ENCODE measurements at places on chromosomes 4 and X.

- DNase-seq, result no peak
Measured at GRCh38 chr4:66628146-66628545, 917.2 kb downstream of the CENPC start.

DNA sequence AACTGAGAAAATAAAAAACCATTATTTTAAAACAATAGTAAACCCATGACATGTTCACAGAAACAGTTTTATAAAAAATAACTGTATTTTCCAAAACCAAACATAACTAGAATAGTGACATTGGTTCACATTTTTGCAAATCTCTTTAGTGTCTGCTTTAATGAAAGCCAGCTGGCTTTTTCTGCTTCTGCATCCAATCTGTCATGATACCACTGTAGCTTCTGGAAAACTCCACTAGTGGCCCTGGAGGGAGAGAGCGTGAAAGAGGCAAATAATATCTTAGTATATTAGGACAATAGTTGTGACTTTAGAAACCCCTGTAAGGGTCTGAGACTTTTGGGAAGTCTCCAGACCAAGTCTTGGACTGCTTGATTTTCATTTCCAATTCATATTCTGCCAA is 31.1 kb downstream of the FGFBP1 start:
- DNase-seq, result no peak

DNA sequence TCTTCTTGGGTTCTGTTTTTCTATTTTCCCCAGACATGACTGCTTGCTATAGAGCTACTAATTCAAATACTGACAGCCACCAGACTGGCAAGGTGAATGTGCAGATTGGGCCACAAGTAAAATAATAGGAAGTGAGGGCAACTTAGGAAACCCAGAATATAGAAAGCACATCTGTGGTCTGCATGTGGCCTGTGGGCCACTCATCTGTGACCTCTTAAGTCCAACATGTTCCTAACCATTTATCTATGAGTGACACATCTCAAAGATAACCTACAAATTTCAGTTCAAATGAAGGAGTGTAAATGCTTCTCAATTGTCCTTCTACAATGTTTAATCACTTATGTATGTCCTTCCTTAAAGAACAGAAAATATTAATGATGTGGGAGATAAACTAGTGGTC is 128.9 kb downstream of the REELD1 start:
- no peak for DNase-seq

- no peak for DNase-seq
Measured at GRCh38 chr4:182716192-182716591, 201.0 kb downstream of the DCTD start.

DNA sequence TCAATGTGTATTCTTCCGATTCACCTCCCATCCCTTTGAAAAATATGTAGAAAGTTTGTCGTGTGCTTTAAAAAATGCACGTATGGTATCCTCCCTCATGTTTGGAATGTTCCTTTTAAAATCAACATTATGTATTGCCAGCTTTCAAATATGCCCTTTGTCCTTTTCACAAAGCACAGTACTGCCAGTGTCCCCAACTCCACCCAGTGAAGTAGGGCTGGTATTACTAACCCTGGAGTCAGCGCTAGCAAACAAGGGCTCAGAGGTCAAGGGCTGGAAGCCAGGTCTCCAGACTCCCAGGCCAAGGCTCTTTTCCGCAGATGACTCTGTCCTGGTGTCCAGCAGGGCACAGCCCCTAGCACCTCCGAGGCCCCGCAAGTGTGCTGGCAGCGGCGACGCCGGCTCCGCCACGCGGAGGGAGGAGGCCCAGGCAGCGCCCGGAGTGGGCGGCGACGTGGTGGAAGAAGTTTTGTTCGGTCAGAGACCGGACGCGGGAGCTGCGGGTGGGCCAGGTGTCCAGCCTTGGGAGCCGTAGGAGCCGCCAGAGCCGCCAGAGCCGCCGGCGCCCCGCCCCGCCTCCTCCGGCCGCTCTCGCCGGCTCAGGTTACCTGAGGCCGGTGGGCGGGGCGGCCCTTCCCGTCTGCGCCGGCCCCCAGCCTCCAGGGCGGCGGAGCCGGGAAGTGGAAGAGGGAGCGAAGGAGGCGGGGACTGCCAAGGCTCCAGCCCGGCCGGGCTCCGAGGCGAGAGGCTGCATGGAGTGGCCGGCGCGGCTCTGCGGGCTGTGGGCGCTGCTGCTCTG is at the start of gene IL13RA1:
Gene IL13RA1, plus strand, starts transcription at position 720 of the 799 bp plus-strand sequence. Its CDS starts 33 bp downstream, at position 753.
- peak; percentile 25 for DNase-seq

- no peak for DNase-seq
Measured at GRCh38 chr4:3411676-3412075, 30.1 kb upstream of the HGFAC start.

DNA sequence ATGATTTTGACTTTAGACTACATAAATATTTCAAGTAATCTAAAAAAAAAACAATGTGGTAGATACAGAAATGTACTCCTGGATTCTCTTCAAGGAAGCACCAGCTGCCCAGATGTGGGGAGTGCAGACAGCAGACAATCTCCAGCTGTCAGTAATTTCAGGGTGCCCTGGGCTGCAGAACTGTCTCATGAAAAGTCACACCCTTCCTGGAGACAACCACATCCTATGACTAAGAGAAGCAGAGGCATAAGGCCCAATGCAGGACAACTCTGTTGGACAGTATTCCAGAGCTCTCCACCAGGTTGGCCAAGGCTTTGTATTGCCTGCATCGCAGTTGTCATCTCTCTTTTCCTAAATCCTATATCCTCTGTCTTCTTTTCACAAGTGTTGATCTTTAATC is 34.4 kb upstream of the BLTP1 start:
- DNase-seq, result no peak

GRCh38 chr4:24980740-24981139 is 50.0 kb downstream of the LGI2 start:
- no peak for DNase-seq

- DNase-seq, result peak; percentile 56
Measured at GRCh38 chrX:20530406-20530921, 263.8 kb upstream of the RPS6KA3 start.

DNA sequence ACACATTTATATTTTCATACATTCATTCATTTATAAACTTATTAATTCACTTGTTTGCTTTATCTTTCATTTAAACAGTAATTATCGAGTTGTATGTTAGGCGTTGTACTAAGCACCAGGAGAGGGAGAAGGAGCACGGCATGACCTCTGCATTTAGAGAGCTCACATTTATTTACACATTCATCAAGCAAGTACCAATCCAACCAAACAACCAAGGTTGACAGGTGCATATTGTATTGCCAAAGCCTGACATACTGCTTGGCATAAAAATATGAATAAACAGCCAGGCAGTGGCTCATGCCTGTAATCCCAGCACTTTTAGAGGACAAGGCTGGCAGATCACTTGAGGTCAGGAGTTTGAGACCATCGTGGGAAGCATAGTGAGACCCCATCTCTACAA is 37.0 kb upstream of the CLNK start:
- no peak for DNase-seq

- DNase-seq, result no peak
Measured at GRCh38 chr4:97978791-97979488, 164.3 kb downstream of the STPG2 start.

DNA sequence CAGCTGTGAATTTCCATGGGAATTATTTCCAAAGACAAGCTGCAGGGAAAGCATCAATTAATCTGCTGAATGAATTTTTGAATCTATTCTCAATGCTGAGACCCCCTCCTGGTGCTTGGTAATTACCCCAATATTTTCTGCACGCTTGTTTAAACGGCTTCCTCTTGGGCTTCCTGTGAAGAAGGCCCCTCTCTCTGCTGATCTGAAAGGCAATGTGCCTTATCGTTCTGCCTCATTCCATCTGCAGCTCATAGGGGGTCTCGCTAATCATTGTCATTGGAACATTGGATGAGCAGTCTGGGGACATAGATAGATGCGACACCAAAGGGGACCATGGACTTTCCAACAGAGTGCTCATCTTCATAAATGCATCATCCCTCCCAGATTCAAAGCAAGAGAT is 851.6 kb downstream of the PDHA2 start:
- no peak for DNase-seq

DNA sequence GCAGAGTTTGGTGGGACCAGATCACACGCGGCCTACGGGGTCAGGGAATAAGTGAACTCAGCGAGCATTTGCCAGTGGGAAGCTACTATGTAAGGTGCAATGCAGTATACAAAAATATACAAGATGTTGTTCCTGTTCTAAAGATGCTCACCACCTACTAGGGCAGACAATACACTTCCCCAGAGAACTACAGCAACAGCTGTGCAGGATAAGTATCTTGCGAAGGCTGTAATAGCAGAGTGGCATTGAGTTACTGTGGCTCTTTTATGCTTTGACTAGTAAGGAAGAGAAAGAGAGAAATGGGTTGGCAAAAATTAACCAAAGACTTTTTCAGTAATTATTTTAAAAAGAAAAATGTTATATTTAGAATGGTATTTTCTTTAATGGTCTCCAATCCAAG is 61.2 kb downstream of the CDS1 start:
- DNase-seq, result no peak

DNA sequence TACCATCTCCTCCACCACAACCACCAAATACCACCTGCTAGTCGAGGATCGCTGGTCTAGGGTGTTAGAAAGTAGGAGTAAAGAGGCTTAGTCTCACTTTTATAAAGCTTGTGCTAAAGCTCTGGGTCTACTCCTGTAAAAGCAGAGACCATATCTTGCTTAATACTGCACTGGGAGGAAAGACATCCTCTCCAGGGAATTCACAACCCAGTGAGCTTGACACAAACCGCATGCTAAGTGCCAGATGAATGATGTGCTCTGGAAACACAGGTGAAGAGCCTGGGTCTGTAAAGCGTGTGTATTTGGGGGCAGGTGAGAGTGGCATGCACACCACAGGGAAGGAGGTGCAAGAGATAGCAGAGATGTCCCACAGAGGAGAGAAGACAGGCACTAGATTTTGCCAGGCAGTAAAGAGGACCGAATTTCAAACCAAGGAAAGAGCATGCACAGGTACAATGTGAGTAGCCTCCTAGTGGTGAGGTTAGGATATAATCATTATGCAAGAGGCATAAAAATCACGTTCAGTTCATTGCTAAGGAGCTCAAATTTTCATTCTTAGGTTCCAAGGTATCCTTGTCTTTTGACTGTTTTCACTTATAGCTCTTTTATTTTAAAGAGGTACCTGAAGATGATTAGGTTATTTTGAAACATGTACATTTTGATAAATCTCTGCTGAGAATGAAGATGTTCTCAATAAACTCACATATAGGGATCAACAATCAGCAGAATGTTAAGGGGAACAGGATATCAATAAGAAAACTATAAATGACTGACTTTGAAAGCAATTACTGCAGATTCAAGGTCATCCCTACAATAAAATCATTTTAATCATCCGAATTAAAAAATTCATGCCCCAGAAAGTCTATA is 20.7 kb downstream of the TAPT1 start:
- no peak for DNase-seq

DNA sequence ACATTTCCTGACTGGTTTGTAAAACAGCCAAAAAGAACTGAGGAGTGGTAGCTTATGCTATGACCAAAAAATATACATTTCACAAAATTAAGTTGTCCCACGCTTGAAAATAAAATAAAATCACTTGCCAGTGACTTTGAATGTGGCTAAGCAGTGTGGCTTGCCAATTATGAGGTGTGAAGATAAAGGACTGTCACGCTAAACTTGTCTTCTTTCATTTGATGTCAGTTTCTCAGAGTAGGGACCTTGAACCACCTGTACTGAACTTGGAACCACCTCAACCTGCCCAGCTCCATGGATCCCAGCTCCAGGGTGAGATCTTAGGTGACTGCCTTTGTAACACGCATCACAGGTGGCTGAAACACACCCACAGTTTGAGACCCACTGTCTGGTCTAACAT is 113.7 kb upstream of the TBL1X start:
- DNase-seq, result no peak

- DNase-seq, result no peak
Measured at GRCh38 chrX:79365591-79365990, 1.5 kb downstream of the ITM2A start.

- DNase-seq, result no peak
Measured at GRCh38 chrX:31318866-31319265, 247.0 kb upstream of the FTHL17 start.

GRCh38 chr4:165383591-165384073 is 4.8 kb downstream of the CPE start:
- no peak for DNase-seq

GRCh38 chrX:41258871-41259270 is 75.1 kb upstream of the DDX3X start:
- DNase-seq, result no peak

DNA sequence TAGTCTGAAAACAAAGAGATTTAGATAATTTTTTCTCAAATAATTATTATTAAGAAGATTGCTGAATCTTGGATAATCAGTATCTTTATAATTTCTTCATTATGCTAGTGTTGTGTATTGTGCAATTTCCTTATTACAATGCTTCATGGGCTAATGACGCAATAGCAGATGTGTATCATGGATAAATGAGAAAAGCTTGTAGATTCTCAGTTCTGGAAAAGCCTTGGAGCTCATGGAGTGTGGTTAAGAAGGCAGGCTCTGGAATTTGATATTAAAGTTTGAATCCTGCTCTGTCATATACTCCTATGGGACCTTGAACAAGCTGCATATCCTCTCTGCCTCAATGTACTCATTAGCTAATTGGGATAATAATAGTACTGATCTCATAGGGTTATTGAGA is 18.9 kb upstream of the CXCL8 start:
- DNase-seq, result no peak

DNA sequence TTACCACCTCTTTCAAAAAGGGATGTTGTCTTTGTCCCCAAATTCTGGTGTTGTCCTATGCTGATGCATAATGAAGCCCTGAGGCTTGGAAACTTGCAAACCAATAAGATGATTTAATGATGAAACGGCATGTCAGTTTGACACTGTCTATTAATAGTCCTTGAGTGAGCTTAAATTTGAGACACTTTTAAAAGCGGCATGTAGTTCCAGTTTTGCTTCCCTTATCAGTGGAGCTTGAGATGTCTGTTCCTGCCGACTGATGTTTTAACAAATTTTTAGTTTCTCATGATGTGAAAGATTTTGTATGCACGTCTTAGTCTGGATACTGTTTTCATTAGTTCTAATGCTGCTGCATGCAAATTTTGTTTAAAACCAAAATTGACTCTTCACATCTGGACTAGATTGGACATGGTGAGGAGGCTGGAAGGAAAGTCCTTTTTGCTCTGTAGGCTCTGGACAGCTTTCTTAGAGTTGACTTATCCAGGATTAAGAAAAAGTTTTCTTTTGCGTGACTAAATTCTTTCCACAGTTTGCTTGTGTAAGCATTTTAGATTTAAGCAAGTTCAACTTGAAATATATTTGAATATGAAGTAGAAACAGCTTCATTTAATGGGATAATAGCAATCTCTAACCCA is 11.7 kb downstream of the C1GALT1C1 start:
- DNase-seq, result no peak
